Eye (tissue), 1 donor: ENCODE measurements at places on chromosomes 3 and 15.

DNA sequence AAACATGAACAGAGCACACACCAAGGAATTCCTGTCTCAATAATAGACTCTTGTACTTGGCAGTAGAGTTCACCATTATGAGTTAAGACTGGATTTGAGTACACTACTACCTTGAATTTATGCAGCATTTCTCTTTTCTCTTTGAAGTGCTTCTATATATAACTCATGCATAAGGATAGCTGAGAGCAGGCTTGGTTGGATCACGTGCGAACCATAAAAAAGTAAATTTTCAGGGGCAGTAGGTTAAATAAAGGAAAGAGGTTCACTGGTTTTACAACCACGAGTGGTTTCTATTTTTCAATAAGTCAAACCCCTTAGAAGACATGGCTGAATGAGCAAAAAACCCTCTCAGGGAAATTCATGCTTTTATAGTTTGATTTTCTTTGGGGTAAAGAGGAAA lies 28.6 kb upstream of the PDZRN3 start:
- no peak for DNase-seq

GRCh38 chr15:73286311-73286710 lies 82.4 kb downstream of the HCN4 start:
- DNase-seq: no peak

GRCh38 chr3:128768471-128768870 lies 42.5 kb downstream of the RAB7A start:
- no peak for DNase-seq

DNA sequence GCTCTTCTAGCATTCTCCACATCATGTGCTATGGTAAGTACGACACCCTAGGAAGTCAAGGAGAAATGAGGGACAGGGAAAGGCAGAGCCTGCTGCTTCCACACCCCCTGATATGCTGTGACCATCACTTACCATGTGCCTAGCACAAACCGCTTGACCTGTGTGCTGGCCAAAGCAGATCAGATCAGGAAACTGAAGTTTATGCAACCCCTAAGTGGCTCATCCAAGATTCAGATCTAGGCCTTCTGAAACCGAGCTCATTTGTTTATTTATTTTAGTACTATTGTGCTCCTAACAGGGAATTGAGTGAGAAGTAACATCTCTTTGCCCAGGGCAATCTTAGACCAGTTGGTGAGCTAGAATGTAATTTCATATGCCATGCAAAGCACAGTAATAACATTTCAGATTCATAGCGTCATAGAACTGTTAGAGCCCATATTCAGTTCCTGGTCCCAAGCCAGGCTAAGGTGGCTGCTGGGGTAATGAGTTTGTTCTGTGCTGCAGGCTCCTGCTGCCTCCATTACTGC lies at the start of gene RTP2:
Gene RTP2, minus strand, starts transcription at position 51 of the 527 bp plus-strand sequence. CDS start 429 bp downstream, outside the sequence.
- no peak for DNase-seq

GRCh38 chr3:130242850-130243569 lies 102.5 kb upstream of the COL6A5 start:
- peak; percentile 34 for DNase-seq

- no peak for DNase-seq
Measured at GRCh38 chr3:139629033-139629432, 48.7 kb downstream of the NMNAT3 start.

GRCh38 chr15:49815526-49815925 lies 194.7 kb downstream of the DTWD1 start:
- DNase-seq: no peak

- DNase-seq: no peak
Measured at GRCh38 chr3:65169961-65170360, 482.2 kb upstream of the ADAMTS9 start.

- peak; percentile 9 for DNase-seq
Measured at GRCh38 chr15:92001307-92001706, 147.8 kb downstream of the SLCO3A1 start.

- peak; percentile 74 for DNase-seq
Measured at GRCh38 chr3:183275418-183275817, 22.4 kb downstream of the B3GNT5 start.

- DNase-seq: peak; percentile 42
Measured at GRCh38 chr3:197298945-197299854, 788 bp upstream of the DLG1 start.

DNA sequence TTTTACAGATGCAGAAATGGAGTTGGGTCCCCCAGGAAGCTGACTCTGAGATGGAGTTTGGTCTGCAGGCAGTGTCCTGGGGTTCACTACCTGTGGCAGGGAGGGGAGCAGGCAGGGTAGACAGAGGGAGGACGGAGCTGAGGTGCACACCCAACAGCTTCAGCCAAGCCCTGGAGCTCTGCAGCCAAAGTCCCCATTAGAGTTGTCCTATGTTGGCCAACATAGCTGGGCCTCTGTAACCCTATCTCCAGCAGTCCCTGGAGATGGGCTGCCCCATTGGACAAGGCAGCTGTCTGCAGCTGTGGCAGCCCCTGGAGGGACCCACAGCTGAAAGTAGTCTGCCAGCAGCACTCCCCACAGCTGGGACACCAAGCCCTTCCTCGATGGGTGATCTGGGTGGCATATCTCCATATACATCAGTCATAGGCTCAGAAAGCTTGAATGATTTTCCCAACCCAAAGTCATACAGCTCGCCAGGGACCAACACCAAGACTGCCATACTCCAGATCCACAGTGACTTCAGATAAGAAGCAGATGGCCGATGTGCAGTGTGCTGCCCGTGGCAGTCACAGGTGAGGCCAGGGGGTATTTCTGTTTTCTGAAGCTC lies 31.9 kb downstream of the STARD5 start:
- DNase-seq: no peak

DNA sequence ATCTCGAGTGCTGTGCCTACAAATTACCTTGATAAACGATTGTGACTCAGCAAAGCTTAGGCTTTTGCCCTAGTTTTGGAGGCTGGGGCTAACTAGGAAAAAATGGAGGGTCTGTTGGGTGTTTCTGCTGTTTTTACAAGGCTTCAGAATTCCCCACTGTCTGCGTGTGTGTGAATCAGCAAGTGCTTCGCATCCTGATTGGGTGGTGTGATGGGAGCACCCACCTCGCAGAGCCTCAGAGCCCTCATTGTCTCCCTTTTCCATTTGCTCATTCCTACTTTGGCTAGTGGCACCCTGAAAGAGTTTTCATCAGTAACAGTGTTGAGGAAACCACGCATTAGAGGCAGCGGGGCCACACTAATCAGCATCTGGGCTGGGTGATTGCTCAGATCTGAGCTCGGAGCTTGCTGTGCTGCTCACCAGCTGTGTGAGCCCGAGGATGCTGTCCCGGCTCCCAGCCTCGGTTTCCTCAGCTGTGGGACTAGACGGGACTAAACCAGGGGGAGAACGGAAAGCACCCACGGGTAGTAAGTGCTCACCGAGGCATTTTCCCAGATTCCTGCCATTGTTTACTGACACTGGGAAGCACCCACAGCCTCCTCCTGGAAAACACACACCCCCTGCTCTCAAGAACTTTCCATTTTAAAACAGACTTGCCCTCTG lies 40.6 kb downstream of the GOLGA8S start:
- no peak for DNase-seq

DNA sequence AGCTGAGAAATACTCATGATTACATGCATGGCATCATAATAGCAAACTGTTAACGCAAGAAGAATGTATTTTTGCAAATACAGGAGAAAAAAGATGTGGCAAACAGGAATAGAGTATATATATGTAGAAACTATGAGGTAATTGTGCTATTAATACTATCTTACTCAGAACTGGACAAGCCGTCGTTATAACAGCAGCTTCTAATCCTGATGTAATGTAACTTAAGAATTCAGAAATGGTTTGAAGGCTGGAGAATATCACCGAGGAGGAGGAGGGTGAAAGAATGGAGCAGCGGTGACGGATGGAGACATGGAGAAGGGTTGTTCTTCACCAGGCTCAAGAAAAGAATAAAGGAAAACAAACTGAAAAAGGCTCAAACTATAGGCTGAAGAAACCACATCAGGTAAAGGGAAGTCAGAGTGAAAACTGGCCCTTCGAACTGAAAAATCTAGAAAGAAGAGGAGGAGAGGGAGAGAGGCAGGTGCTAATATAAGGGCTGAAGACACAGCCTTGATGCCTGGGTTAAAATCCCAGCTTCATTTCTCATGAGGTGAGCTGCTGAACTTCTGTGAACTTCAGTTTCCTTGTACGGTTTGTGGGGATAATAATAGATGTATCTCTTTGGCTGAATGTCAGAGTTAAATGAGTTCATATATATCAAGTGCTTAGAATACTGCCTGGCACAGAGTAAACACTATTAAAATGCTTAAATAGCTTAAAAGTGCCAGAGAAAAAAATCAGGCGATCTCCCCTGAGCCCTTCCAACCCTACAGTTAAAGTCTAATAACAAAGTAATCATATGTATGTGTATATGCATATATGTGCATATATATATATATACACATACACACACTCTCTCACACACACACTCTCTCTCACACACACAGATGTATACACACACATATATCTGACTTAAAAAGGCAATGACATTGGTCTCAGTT lies 43.9 kb downstream of the GOLIM4 start:
- no peak for DNase-seq

GRCh38 chr15:24940236-24940635 lies 14.6 kb upstream of the SNRPN start:
- peak; percentile 20 for DNase-seq

- no peak for DNase-seq
Measured at GRCh38 chr15:89393056-89393455, 58.4 kb upstream of the POLG start.

DNA sequence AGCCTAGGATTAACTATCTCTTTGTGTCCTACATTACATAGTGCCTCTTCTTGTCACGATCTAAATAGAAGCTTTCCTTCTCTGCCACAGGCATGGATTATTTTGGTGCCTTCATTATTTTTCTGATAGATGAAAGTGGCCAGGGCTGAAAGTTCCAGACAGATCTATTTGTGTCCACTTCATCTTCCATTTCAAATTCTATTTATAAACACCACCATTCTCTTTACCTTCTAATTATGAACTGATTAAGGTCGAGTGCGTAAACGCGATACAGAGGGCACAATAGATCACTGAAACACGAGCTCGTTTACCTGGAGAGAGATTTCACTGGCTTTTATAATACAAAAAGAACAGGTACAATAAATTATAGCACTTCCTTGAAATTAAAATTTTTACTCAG lies 105.0 kb downstream of the EDEM1 start:
- no peak for DNase-seq

- DNase-seq: peak; percentile 77
Measured at GRCh38 chr3:25156626-25157025, 271.4 kb upstream of the RARB start.

GRCh38 chr3:77102951-77103769 lies 63.3 kb downstream of the ROBO2 start:
- peak; percentile 85 for DNase-seq

GRCh38 chr3:27485866-27486265 lies 1.7 kb upstream of the SLC4A7 start:
- DNase-seq: peak; percentile 85

DNA sequence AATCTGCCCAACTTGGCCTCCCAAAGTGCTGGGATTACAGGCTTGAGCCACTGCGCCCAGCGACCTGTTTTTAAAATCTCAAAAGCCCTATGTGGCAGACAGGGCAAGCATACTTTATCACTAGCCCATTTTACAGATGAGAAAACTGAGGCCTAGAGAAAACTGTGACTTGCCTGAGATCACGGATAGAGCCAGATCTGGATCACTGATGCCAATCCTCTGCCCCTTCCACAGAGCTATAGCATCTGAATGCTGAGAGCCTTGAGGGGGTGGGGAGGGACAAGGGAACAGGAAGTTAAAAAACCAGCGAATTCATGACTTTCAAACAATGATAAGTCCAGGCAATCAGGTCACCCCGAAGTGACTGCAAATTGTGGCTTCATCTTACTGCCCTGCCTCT lies 7.3 kb downstream of the ANKRD63 start:
- DNase-seq: no peak

GRCh38 chr3:129001806-129002572 lies 885 bp downstream of the EFCC1 start:
- DNase-seq: peak; percentile 73

- no peak for DNase-seq
Measured at GRCh38 chr15:63939531-63940130, 105.9 kb upstream of the HERC1 start.

DNA sequence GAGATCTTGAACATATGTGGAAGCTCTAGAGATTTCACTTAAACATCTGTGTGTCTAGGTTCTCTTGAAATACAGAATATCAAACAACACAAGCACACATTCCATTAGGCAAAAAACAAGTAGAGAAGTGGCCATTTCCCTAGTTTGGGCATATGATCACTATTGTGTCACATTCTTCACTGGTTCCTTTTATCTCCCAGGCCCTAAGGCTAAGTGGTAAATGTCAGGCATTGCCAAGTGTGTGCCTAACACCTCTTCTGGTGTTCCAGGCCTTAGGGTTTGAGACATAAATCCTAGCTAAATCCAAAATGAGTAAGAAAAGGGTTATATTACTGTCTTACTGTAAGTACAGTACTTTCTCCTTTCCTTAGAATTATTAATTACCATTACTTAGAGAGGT lies 880.1 kb downstream of the PDCD6IP start:
- DNase-seq: no peak

GRCh38 chr15:47640901-47641300 lies 76.4 kb upstream of the SEMA6D start:
- peak; percentile 57 for DNase-seq

DNA sequence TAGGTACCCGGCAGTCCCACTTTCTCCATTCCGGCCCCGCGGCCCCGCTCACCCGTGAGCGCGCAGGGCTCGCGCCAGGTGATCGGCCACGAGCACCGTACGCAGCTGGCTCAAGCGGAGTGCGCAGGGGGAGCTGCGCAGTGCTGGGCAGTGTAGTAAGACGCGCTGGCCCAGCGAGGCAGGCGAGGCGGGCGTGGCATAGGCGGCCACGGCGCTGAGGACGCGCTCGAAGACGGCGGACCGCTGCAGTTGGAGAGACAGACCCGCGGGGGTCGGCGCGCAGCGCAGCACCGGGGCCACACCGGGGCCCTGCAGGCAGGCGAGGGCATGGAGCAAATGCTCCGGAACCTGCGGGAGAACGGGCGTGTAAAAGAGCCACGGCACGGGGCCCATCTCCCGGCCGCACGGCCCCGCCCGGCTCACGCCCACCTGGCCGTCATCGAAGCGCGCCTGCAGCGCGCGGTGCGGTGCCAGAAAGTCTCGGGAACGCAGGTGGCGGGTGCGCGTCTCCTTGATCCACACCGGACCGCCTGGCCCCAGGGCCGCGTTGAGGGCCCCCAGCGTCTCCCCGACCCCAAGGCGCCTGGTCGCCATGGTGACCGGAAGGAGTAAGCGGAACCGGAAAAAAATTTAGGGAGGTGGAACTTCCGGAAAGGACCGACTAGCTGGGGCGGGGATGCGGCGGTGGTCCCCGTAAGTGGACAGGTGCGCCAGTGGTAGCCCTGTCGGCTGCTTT lies at the start of gene DALRD3:
Gene DALRD3, minus strand, starts transcription at position 610 of the 736 bp plus-strand sequence. Its CDS starts 16 bp downstream, at position 594.
- peak; percentile 81 for DNase-seq

DNA sequence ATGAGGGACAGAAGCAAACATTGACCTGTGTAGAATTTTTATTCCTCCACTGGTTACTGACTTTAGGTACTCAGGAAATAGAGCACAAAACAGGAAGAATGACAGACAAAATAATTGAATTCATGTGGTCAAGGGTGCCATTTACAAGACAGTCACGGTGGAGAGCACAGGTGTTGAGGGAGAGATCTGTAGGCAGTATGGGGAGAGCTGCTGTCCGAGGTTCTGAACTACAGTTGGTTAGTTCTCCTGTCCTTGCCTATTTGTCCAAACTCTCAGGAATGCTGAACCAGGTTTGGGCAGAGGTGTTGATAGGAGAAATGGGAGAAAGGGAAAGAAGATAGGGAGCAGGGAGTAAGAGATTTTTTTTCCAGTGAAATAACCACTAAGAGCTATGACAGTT lies 178.5 kb upstream of the ZBTB20 start:
- peak; percentile 73 for DNase-seq

GRCh38 chr15:89785064-89785773 lies 9.1 kb downstream of the MESP2 start:
- no peak for DNase-seq

- no peak for DNase-seq
Measured at GRCh38 chr15:38618242-38618955, 53.8 kb upstream of the RASGRP1 start.
